Neural progenitor cell (in vitro differentiated cells): ENCODE measurements at places on chromosomes 7 and 10.
A peak's percentile ranks its signal among the peaks of the same experiment; 100 is the strongest.

GRCh38 chr7:39035903-39036302 lies 58.2 kb downstream of the POU6F2 start:
- no peak for DNase-seq

- DNase-seq, result no peak
Observed at GRCh38 chr7:90599892-90600555, 3.9 kb downstream of the CDK14 start.

- DNase-seq, result no peak
Observed at GRCh38 chr10:118694848-118695247, 59.9 kb downstream of the CACUL1 start.

- no peak for DNase-seq
Observed at GRCh38 chr7:20219446-20220292, 2.5 kb upstream of the MACC1 start.

- peak; percentile 48 for DNase-seq
Observed at GRCh38 chr10:7054915-7055314, 355.9 kb downstream of the SFMBT2 start.

- DNase-seq, result no peak
Observed at GRCh38 chr7:94149789-94150545, 145.8 kb upstream of the BET1 start.

- no peak for DNase-seq
Observed at GRCh38 chr10:104342941-104343411, 4.7 kb upstream of the ITPRIP start.
